Right atrium auricular region (tissue), 2 donors: ENCODE measurements at places on chromosomes 3 and 15. TPM values are rescaled to one million over a fixed set of nuclear protein-coding genes. Genes with fewer than 3 reads are reported as not detected.

The MINDY4B gene
- not detected for total RNA-seq

The SYNPR gene
- 8.3 TPM for total RNA-seq

The USP19 gene
- total RNA-seq: 49.3 TPM

The GOLGA6L7 gene
- not detected for total RNA-seq

The KBTBD12 gene
- 1.5 TPM for total RNA-seq

DNA sequence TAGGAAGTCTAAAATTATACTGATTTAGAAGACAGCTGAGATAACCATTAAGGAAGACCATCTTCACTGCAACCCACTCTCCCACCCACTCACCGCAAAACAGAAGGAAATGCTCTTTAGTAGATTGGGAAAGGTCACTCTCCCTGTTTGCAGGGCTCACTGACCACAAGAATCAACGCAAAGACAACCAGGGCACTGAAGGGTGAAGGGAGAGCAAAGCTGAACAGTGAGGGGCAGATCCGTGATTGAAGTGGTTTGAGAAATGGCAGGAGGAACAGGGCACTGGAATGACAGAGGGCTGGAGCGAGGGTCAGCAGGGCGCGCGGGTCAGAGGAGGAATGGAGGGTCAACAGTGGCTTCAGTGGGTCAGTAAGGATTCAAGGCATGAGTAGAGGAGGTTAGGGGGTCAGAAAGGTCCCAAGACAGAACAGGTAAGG is 520 bp downstream of the MESD start:
- no peak for DNase-seq

DNA sequence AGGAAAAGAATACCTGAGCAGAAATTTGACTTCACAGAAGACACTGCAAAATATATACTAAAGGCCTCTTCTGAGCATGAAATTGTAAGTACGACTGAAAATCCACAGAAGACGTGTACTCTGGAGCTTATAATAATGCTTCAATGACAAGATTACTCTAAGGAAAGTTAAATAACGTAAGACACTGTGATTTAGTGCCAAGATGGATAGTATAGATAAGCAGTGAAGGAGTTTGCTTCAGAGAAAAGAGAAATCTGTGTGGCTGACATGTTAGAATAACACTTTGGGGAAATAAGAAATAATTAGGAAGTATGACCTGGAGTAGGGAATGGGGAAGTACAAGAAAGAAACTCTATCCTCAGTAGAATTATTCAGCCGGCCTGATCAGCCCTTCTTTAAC is 28.9 kb downstream of the ALDH1A2 start:
- DNase-seq: no peak

DNA sequence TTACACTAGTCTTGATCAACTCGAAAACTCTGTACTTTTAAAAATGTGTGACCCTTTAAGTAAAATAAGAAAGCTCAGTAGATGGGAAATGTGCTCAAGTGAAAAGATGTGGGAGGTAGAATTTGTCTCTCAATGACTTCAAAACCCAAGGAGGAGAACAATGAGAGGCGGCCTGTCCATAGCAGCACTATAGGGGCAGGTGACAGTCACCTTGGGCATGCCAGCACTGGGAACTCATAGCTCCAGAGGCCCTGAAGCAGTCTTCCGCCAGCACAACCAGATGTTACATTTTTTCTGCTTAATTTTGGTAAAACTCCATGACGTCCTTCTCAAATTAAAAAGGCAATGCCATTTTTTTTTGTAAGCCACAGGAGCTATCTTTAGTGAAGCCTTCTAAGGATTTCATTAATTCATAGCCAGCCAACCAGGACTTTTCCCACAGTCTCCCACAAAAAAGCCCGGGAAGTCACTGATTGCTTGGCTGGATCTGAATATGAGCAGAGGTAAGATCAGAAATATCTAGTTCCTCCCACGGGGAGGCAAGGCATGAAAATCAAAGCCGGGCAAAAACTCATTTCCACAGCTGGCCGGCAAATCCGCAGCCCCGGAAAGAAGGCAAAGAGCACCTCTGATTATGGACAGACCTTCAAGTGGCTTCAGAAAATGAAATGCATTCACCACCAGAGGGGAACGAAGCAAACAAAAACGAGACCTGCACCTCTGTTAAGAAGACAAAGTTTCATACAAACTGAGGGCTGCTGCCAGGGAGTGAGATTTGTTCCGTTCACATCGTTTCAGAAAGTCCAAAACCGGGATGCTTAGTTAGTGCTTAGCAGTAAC is 10.5 kb downstream of the IL17RD start:
- DNase-seq: no peak

DNA sequence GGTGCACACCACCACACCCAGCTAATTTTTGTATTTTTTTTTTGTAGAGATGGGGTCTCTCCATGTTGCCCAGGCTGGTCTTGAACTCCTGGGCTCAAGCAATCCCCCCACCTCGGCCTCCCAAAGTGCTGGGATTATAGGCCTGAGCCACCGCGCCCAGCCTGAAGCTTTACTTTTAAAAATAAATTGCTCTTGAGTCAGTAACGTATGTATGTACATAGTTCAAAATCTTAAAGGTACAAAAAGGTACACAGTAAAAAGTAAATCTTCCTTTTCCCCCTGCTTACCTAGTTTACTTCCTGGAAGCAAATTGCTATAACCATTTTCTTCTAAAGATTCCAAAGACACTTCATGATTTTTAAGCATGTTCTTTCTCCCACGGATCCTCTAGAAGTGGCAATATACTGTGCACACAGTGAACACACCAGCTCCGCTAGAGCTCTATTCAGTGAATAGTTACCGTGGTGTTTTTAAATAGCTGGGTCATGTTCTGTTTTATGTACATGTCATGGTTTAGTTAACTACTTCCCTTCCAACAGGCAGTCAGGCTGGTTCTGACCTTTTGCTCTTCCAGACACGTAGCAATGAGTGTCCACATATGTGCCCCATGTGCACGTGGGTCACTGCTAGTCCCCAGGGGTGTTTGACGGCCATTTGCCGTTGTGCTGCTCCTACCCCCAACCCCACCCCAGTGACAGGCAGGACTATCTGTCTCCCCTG is 82.1 kb downstream of the EEFSEC start:
- no peak for DNase-seq

GRCh38 chr15:63075984-63076713 is 33.6 kb downstream of the TPM1 start:
- no peak for DNase-seq

DNA sequence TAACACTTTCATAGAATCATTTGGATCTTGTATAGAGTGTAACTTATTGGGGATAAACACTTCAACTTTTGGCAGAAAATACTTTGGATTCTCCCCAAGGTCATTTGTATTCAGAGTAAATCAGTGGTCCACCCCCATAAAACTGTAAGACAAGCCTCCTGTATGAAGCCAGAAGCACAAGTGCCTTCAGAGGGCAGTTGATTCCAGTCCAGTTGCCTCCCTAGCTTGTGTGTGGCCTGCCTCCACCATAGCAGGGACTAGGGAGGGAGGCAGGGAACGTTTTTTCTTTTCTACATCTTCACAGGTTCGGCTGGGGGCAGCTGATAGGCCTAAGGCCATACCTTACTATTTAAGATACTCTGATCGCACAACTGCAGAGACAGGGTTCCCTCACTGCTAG is 11.6 kb downstream of the GORASP1 start:
- DNase-seq: no peak

DNA sequence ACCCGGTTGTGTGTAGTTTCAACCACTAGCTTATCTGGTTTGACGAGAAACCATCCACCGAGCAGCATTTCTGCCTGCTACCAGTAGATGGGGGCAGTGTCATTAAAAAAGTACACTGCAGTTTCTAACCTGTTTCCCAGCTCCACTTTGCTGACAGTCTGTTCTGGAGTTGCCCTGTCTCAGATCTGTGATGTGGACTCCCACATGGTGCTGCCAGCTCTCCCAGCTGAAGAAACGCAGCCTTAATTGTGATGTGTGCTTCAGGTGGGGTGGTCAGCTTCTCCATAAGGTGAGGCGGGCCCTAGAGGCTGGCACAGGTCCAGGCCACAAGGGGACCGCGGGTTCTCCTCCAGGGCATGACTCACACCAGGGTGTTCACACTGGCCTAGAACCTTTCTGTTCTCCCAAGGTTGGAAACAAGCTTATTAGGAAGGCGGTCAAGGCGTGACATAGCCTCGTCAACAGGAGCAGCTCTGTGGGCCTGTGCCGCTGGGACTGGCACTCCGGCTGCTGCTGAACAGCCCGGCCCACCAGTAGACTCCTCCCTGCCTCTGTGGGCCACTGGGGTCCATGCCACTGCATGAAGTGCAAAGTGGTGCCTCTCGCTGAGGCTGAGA is 2.9 kb upstream of the FAM43A start:
- peak; percentile 76 for DNase-seq

- DNase-seq: no peak
Observed at GRCh38 chr3:171784937-171785336, 25.3 kb downstream of the PLD1 start.
